ENCODE measurements at places on chromosomes 1 and 21. TPM values are rescaled to one million over a fixed set of nuclear protein-coding genes. Genes with fewer than 3 reads are reported as not detected.

DNA sequence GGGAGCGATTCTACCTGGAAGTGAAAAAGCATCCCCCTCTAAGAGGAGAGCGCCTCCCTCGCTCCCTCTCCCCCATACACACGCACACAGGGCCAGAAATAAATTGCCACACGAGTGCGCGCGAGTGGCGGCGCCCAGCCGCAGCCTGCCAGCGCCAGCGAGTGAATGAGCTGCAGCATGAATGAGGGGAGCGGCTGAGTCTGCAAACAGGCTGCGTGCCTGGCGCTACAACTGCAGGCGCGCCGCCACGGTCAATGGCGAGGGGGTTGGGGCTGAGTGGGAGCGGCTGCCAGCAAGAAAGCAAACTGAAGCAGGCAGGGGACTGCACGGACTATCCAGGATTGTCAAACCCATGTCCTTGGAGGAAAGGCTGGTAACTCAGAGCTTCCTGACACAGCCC, 2.2 kb downstream of the CAMK1G start:
- peak; percentile 66 for DNase-seq

Gene CFHR1
- not detected for total RNA-seq

Gene TPTE
- total RNA-seq: not detected

GRCh38 chr1:30129001-30129408, 594.4 kb downstream of the MATN1 start:
- DNase-seq: no peak

Gene SPRR2A
- total RNA-seq: not detected

DNA sequence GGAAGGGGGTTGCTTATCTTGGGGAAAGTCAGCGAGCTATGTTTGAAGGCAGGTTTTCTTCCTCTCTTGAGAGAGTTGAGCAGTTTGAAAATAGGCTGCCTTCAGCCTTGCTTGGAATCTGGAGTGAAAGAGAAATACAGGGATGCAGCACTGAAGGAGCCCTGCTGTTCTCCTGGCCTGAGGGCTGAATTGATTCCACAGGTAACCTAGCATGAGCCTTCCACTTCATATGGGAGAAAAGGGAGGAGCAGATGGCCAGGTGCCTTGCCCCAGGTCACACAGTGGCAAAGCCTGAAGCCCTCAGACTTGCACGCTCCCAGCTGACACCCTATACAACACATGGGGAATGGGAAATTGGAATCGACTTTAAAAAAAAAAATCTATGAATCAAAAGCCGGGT, 88.0 kb upstream of the WLS start:
- no peak for DNase-seq

- DNase-seq: no peak
Measured at GRCh38 chr1:107900090-107900945, 64.7 kb downstream of the VAV3 start.

DNA sequence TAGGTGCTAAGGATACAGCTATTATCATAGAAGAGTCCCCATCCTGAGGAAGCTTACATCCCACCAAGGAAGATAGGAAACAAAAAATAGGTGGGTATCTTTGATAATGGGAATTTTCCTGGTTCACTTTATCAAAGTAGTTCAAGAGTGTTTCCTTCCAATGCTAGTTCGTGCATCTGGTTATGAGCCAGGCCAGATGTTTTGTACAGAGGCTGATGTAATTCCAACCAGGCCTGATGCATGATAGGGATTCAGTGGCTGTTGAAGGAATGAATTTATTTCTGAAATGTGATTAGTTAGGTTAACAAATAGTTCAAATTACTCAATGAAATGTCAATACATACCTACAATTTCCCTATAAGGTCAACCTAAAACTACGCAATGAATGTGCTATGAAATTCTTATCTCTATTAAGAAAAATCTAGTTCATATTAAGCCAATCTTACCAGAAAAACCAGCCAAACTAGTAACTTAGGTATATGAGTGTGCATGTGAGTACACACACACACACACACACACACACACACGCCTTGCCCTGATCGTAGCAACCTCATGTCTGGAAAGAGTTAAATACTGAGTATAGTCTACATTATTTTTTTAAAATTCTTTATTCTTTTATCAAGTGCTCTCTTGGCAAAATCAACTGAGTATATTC, 9.5 kb upstream of the ZBTB18 start:
- DNase-seq: no peak

- DNase-seq: no peak
Measured at GRCh38 chr1:110875216-110875731, 2.3 kb downstream of the CD53 start.

- DNase-seq: peak; percentile 30
Measured at GRCh38 chr1:94658221-94658620, 116.7 kb upstream of the F3 start.

Gene AMY2B
- 2.1 TPM for total RNA-seq

DNA sequence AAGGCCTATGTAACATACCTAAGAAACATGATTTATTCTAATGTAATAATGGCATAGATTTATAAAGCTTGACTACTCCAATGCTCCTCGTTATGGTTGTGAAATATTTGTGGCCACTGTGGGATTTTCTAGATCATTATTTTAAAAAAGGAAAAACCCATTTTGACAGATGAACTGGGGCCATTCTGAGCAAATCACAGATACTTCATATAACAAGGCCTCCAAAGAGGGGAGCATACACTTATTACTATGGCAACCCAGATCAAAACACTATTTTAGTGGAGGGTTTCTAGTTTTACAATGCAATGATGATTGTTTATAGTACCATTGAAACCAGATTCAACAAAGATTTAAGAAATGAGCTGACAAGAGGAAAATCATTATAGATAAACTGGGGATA, 346.6 kb downstream of the ZNF326 start:
- DNase-seq: no peak

GRCh38 chr1:244919320-244920282, 55.3 kb upstream of the HNRNPU start:
- no peak for DNase-seq

Data from H1 (cell line).